Activated CD4-positive, alpha-beta memory T cell treated with anti-CD3 and anti-CD28 coated beads for 36 hours (primary cell): ENCODE measurements at places on chromosomes 13 and 19. TPM values are rescaled to one million over a fixed set of nuclear protein-coding genes. Genes with fewer than 3 reads are reported as not detected.

Gene ZFP28
- 2.9 TPM for total RNA-seq

Gene ZNF568
- total RNA-seq: 4.8 TPM

Gene ACP7
- 0.31 TPM for total RNA-seq

Gene ADGRE3
- not detected for total RNA-seq

GRCh38 chr13:69948016-69948415 lies 159.6 kb upstream of the ATXN8OS start:
- H3K36me3 ChIP-seq: no peaks in the 10 kb centered on the region
- no peak overlapping the region for H3K27ac ChIP-seq
- no peak for DNase-seq
- no peaks in the 10 kb centered on the region for H3K27me3 ChIP-seq

Gene SIGLEC11
- total RNA-seq: not detected

GRCh38 chr13:109208522-109208921 lies 577.9 kb downstream of the IRS2 start:
- no peak overlapping the region for H3K27ac ChIP-seq
- H3K27me3 ChIP-seq: no peaks in the 10 kb centered on the region
- H3K4me3 ChIP-seq: no peak overlapping the region
- H3K4me1 ChIP-seq: no peaks in the 10 kb centered on the region
- no peaks in the 10 kb centered on the region for H3K36me3 ChIP-seq

DNA sequence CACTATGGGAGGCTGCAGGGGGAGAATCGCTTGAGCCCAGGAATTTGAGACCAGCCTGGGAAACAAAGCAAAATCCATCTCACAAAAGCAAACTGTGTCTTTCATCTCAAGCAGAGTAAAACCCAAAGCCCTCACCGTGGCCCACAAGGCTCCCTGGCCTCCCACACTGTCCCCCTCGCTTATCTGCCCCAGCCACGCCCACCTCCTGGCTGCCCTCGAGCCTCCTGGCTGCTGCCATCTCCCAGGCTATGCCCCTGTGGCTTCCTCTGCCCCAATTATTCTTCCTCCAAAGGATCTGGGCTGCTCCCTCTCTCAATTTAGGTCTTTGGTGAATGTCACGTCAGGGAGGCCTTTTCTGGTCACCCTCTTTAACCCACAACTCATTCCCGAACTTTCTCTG lies 3.6 kb downstream of the RABAC1 start:
- H3K4me3 ChIP-seq: no peak overlapping the region
- H3K27me3 ChIP-seq: no peaks in the 10 kb centered on the region
- H3K27ac ChIP-seq: no peak overlapping the region
- H3K36me3 ChIP-seq: peaks cover 2% of the 10 kb centered on the region
- peaks cover 22% of the 10 kb centered on the region for H3K4me1 ChIP-seq

DNA sequence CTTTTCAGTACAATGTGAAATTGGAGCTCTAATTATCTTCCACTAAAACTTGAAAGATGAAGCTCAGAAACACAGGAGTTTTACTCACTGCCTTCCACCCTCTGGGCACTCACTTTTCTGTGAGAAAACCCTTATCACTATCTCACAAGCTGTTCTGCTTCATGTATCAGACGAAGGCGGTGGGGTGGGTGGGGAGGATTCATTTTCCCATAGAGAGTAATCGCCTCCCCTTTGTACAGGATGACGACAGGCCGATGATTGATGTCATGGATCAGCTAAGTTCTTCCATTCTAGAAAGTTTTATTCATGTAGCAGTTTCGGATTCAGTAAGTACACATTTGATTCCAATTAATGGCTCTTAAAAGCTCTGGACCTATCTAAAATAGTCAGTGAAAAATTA lies 139.9 kb downstream of the ZAR1L start:
- H3K27ac ChIP-seq: no peak overlapping the region
- H3K27me3 ChIP-seq: no peaks in the 10 kb centered on the region
- no peaks in the 10 kb centered on the region for H3K4me1 ChIP-seq
- no peak overlapping the region for H3K4me3 ChIP-seq
- DNase-seq: no peak

DNA sequence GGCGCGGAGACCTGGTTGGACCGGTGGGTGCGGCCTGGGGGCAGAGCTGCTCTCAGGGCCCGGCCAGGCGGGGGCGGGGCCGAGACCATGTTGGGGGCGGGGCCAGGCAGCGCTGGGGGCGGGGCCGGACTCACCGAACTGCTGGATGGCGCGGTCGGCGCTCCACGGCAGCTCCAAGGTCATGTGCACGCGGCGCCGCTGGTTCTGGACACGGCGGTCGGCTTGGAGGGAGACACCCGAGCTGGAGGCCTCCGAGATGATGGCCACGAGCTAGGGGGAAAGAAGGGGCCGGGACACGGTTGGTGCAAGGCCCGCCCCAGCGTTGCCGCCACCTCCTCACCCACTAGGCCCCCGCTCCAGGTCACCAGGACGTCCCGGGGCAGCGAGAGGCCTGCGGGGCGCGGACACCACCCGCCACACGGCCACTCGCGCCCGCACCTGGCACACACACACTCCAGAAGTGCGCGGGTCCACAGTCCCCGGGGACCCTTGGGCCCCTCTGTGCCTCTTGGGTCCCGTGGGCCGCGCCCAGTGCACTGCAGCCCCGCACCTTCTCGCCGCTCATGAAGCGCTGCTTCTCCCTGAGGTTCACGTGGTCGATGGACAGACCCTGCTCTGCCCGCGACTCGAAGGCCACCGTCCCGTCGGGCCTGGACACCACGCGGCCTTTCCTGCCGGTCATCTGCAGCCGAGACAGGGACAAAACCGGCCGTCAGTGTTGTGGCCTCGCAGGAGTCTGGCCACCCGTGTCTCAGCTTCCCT lies 8.7 kb downstream of the GPX4 start:
- H3K27me3 ChIP-seq: no peaks in the 10 kb centered on the region
- H3K36me3 ChIP-seq: peaks cover 14% of the 10 kb centered on the region
- no peak for DNase-seq
- no peak overlapping the region for H3K27ac ChIP-seq
- H3K4me1 ChIP-seq: peaks cover 2% of the 10 kb centered on the region

DNA sequence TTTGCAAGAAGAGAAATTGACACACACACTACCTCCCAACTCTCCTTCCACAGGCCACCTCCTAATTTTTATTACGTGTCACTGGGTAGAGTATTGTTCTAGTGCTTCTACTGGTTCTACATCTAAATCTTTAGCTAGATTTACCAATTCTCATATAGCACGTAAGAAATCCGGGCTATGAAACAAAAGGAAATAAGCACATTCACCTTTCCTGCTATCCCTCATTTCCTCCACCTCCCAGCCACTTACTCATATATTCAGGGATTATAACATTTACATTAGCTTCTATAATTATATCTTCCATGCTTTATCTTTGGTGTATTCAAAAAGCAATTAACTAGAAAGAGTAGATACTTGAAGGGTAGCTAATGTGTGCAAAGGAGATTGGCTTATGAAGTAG lies 39.7 kb downstream of the USP12 start:
- H3K27ac ChIP-seq: peak overlapping the region; percentile 92
- peaks cover 85% of the 10 kb centered on the region for H3K4me1 ChIP-seq
- H3K4me3 ChIP-seq: peak overlapping the region; percentile 36
- H3K27me3 ChIP-seq: no peaks in the 10 kb centered on the region

DNA sequence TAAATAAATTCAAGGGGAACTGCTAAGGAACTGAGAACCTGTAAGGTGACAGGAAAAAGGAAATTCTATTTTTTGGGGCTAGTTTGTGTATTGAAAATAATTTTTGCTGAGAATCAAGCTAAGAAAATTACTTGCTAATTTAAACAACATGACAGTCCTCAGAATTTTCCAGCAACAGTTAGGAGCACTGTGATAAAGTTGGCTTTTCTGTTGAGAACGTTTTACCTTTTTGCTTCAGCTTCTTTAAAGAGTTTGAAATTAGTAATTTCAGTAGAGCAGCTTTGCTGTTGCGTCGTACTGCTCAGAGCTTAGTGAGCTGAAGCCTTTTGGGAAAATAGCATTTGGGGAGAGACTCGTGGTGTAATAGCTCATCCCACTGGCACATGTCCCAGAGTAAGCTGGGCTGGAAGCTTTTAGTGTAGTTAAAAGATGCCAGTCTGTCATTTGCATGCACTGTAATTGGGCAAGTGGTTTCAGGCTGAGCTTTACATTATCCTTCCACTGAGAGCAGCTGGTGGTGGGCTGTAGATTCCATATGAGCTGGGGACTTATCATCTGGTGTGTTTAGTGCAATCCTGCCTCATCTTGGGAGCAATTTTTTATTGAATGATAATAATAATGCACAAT lies 69.8 kb downstream of the LRCH1 start:
- no peaks in the 10 kb centered on the region for H3K36me3 ChIP-seq
- H3K27ac ChIP-seq: no peak overlapping the region
- no peaks in the 10 kb centered on the region for H3K27me3 ChIP-seq
- no peak for DNase-seq

- no peaks in the 10 kb centered on the region for H3K4me1 ChIP-seq
- no peak overlapping the region for H3K27ac ChIP-seq
- H3K27me3 ChIP-seq: peaks cover 20% of the 10 kb centered on the region
- no peak overlapping the region for H3K4me3 ChIP-seq
- no peak for DNase-seq
Observed at GRCh38 chr19:50890422-50891252, 17.4 kb downstream of the KLK2 start.

DNA sequence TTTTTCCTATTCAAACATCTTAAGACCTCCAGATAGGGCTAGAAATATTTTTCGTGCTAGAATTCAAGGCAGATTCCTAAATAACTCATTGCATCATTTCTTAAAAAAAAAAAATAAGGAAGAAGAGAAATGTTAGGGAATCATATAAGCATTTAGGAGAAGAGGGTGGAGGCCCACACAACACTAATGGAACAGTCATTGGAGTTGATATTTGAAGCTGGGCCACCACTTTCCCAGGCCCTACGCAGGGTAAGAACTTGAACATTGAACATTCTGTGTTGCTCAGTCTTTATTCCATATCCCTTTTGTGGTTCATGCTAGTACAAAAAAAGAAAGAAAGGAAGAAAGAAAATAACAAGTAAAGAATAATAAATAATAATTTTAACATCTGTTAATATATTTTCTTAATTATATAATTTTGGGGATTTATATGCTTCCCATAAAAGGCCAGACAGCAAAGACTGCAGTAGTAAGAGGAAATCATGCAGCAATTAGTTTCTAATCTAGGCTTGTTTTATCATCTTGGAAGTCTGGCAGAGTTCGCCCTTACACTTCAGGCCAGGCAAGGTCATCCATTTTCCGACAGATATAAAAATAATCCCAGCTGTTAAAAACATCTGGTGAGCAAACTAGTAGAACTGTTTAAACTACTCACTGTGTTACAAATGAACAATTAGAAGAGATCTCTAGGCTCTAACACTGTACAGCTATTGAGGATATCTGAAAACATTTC lies 127.7 kb downstream of the FRY start:
- DNase-seq: no peak
- no peaks in the 10 kb centered on the region for H3K27me3 ChIP-seq
- no peak overlapping the region for H3K4me3 ChIP-seq
- H3K27ac ChIP-seq: no peak overlapping the region

Gene MEGF8
- 7.2 TPM for total RNA-seq

Gene ERICH4
- total RNA-seq: not detected

- peak overlapping the region; percentile 99 for H3K4me3 ChIP-seq
- peaks cover 27% of the 10 kb centered on the region for H3K36me3 ChIP-seq
- H3K4me1 ChIP-seq: peaks cover 48% of the 10 kb centered on the region
Observed at GRCh38 chr13:72782717-72783116, 784 bp downstream of the PIBF1 start.

GRCh38 chr19:48069435-48069834 lies 25.6 kb upstream of the CABP5 start:
- peaks cover 10% of the 10 kb centered on the region for H3K36me3 ChIP-seq
- no peak overlapping the region for H3K27ac ChIP-seq

- peak overlapping the region; percentile 14 for H3K27ac ChIP-seq
- no peak overlapping the region for H3K4me3 ChIP-seq
- H3K36me3 ChIP-seq: no peaks in the 10 kb centered on the region
- peaks cover 31% of the 10 kb centered on the region for H3K27me3 ChIP-seq
Observed at GRCh38 chr13:26996965-26997752, 174.5 kb downstream of the USP12 start.

Gene ZNF730
- 0.31 TPM for total RNA-seq

- H3K27me3 ChIP-seq: no peaks in the 10 kb centered on the region
- peaks cover 6% of the 10 kb centered on the region for H3K4me1 ChIP-seq
- no peak for DNase-seq
- peaks cover 12% of the 10 kb centered on the region for H3K36me3 ChIP-seq
- H3K27ac ChIP-seq: no peak overlapping the region
Observed at GRCh38 chr19:34337739-34338138, 27.3 kb upstream of the GPI start.

- no peaks in the 10 kb centered on the region for H3K27me3 ChIP-seq
- peaks cover 11% of the 10 kb centered on the region for H3K36me3 ChIP-seq
Observed at GRCh38 chr19:3512562-3513228, 6.6 kb downstream of the FZR1 start.

GRCh38 chr19:2049741-2050348 lies 1.2 kb downstream of the MKNK2 start:
- H3K27me3 ChIP-seq: no peaks in the 10 kb centered on the region
- H3K27ac ChIP-seq: peak overlapping the region; percentile 84
- peak; percentile 80 for DNase-seq
- H3K4me3 ChIP-seq: peak overlapping the region; percentile 86
- H3K36me3 ChIP-seq: peaks cover 7% of the 10 kb centered on the region

- peak; percentile 96 for DNase-seq
- peak overlapping the region; percentile 69 for H3K4me3 ChIP-seq
- peak overlapping the region; percentile 99 for H3K27ac ChIP-seq
- peaks cover 26% of the 10 kb centered on the region for H3K4me1 ChIP-seq
- H3K27me3 ChIP-seq: peaks cover 3% of the 10 kb centered on the region
Observed at GRCh38 chr19:31214086-31214485, 135.2 kb downstream of the TSHZ3 start.

DNA sequence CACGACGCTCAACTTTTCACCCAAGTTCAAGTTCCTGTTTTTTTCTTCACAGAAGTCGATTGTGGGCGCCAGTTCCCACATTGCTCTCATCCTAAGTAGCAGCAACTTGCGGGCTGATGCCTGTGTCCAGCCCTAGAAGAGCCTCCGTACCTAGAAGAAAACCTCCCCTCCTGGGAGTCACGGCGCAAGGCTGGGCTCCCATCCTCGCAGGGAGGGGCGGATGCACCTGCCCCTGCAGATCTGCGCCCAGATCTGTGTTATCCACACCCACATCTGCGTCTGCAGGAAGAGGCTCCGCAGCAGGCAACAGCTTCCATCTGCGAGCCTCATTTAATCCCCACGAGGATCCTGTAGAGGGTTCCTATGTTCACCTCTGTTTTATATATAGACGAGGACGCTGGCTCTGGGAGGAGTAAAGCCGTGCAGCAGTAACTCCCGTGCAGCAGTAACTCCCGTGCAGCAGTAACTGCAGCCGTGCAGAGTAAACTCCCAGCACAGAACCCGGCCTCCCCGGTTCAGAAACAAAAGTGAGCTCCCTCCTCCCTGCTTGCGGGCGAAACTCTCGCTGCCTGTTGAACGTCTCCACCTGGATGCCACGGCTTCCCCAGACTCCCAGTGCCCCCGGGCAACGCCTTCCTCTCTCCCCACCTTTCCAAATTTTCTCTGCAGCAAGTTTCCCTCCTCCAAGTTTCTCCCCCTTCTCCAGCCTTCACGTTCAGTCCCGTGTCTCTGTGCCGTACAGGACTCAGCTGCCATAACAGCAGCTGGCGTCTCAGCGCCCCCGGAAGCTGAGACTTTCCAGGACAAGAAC lies 23.5 kb upstream of the LAIR1 start:
- peak overlapping the region; percentile 72 for H3K4me3 ChIP-seq
- H3K27me3 ChIP-seq: peaks cover 8% of the 10 kb centered on the region
- DNase-seq: peak; percentile 39
- H3K27ac ChIP-seq: no peak overlapping the region
- H3K36me3 ChIP-seq: no peaks in the 10 kb centered on the region

Gene PLVAP
- total RNA-seq: 0.14 TPM
